ENCODE measurements at places on chromosomes 4 and X.

DNA sequence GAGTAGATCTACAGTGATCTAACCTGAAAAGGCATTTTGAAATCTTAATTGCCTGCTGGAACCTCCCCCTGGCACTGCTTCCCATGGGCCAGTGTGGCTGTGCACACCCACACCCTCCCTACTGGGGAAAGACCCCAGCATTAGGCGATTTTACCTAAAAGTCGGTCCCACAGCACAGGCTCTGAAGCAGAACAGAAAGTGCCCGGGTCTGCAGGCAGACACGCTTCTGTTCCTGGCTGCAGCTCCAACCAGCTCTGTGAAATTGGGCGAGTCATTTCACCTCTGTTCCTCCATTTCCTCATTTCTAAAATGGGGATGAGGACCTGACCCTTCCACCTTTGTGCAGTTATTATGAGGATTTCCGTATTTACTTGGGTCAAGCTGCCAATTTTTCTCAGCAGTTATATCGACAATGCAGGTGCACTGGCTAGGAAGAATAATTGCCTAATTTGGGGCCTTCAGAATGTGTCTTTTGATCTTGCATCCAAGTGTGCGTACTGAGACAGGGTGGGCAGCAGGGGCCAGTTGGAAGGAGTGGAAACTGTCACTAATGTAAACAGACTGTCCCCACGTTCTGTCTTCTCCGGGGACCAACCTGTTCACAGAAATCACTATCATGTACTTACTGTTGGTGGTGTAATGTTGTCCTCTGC lies 7.1 kb downstream of the KLF3 start:
- no peak for DNase-seq

- no peak for DNase-seq
Measured at GRCh38 chrX:71606536-71607216, 11.6 kb downstream of the CXCR3 start.

- DNase-seq = no peak
Measured at GRCh38 chr4:6308899-6309643, 39.4 kb downstream of the WFS1 start.

DNA sequence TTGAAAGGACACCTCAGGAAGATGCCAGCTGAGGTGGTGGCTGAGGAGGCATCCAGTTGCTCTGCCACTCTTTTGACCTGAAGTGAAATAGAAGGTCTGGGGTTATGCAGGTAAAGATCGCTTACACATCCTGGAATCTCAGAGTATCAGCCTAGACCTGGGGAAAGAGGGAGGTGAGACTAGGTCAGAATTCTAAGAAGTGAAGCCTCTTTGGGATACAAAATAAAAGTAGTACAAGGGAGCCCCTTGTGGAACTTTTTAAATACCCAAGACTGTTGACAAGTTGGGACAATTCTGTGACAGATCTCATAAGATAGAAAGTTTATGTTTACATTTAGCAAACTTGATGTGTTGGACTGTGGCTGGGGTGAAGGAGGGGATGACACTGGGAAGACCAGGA lies 263.1 kb downstream of the SPRY1 start:
- no peak for DNase-seq

- DNase-seq = no peak
Measured at GRCh38 chr4:9895333-9895705, 113.9 kb downstream of the DRD5 start.

GRCh38 chr4:144647095-144647561 lies 1.2 kb downstream of the HHIP start:
- no peak for DNase-seq

DNA sequence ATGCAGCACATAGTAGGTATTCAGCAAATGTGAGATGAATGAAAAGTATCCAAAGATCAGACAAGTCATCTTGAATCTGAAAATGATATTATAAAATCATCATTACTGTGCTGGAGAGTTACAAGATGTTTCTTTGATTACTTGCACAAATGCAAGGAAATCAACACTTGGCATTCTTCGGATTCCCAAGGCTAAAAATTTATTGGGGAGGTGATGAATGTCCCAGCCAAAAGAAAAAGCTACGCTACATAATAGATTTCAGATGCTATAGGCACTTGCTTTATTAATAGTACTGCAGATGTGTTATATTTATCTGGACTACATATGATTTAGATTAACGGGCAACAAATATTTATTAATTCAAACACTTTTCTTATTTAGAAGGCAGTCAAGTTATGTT lies 286.7 kb upstream of the TENM3 start:
- no peak for DNase-seq

GRCh38 chrX:119238557-119238956 lies 2.5 kb downstream of the PGRMC1 start:
- DNase-seq = no peak

- no peak for DNase-seq
Measured at GRCh38 chrX:2583194-2584162, 82.7 kb upstream of the DHRSX start.

DNA sequence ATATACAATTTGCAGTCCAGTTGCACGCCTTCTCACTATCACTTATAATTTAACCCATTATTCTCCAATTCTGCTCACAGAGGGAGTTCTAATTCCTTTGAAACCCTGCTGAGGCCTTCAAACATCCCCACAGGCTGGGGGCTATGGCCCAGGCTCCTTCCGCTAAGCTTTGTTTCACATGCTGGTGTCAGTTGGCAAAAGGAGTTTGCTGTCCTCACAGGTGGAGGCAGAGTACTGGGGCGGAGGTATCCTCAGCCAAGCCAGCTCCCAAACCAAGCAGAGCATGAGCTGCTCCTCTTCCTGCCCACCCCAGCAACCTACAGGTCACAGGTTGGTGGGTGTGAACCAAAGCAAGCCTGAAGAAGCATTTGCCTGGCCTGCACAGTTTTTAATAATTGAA lies 21.5 kb downstream of the BTC start:
- no peak for DNase-seq

DNA sequence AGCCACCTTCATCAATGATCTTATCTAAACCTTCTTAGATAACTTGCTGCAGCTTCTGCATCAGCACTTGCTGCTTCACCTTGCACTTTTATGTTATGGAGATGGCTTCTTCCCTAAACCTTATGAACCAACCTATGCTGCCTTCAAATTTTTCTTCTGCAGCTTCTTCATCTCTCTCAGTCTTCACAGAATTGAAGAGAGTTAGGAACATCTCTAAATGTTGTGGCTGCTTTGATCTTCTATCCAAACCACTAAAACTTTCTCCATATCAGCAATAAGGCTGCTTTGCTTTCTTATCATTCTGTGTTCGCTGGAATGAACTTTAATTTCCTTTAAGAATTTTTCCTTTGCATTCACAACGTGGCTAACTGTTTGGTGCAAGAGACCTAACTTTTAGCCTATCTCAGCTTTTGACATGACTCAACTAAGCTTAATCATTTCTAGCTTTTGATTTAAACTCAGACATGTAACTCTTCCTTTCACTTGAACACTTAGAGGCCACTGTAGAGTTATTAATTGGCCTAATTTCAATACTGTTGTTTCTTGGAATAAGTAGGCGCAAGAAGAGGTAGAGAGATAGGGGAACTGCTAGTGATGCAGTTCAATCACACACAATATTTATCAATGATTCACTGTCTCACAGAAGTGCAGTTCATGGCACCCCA lies 36.1 kb upstream of the CORIN start:
- DNase-seq = no peak

- DNase-seq = no peak
Measured at GRCh38 chr4:165524532-165525190, 145.9 kb downstream of the CPE start.

DNA sequence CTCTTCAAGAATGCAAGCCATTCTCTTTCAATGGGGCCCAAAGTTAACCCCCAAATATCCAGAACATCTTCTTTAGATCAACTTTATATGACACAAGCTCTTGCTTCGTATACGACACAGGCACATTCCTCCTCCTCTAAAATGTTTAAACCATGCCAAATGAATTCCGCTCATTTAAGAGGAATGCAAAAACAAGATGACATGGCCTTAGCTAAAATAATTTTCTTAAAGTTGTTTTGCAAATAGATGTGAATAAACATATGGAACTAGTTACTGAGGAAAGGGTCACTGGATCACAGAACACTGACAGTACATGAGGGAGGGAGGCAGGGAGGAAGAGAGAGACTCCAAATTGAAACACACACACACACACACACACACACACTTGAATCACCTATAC lies 97.4 kb downstream of the RASL11B start:
- no peak for DNase-seq

GRCh38 chr4:41949531-41949930 lies 14.3 kb downstream of the TMEM33 start:
- DNase-seq = no peak

DNA sequence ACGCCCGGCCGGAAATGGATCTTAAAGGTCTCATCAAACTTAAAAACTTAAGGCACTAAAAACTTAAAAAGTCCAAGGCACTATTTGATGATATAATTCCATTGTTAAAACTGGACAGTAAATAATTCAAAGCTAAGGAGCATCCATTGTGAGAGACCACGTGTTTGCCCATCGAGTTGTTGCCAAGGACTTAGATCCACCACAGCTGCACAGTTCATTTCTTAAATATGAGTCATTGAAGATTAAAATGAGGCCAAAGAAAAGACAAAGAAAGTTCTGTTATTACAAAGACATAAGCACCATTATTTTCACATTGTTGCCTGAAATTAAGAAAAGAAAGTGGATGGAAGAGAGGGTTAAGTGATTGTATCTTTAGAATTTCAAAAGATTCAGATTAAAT lies 411.5 kb upstream of the FTHL17 start:
- DNase-seq = no peak

DNA sequence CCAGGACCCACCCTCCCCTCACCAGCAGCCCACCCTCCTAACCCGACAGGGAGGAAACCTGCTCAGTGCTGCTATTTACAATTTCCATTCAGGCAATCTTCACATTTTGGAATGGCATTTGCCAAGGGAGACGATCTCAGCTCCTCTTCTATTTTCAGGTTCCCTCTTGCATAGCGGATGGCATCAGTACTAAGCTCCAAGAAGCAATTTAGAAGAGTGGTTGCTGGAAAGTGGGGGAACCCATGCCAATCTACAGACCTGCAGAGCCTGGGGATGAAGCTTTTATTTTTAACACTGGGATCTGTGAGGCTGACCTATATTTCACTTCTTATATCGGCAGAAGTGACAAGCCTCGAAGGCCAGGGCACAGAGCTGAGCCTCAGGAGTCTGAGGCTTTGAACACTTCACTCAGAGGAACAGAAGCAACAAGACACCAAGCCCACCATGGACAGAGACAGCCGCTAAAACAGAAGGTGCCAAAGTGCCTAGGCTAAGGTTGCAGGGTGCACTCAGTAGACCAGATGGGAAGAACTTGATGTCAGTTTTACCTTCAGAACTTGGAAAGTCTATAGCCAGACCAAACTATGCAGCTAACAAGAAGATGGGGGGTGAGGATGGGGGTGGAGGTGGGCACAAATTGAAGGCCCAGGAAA lies 44.0 kb downstream of the SCD5 start:
- no peak for DNase-seq

- no peak for DNase-seq
Measured at GRCh38 chr4:125505621-125506020, 190.9 kb downstream of the FAT4 start.

GRCh38 chrX:21708116-21708515 lies 49.8 kb downstream of the SMPX start:
- DNase-seq = no peak

DNA sequence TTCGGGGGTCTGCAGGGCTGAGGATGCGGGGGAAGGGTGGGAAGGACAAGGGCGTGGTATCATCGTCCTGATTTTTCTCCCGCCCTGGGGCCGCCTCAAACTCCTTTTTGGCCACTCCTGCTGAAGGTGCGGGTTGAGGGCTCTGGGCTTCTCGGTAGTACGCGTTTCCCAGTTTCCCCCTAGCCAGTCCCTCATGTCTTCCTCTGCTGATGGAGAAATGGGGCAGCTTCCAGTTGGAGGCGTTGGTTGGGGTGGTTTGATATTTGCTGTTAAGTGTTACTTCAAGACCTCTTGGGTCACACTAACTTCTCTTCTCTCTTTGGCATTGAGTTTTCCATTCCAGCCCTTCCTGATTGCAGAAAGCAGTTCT lies 482 bp downstream of the GSTCD start:
- no peak for DNase-seq

DNA sequence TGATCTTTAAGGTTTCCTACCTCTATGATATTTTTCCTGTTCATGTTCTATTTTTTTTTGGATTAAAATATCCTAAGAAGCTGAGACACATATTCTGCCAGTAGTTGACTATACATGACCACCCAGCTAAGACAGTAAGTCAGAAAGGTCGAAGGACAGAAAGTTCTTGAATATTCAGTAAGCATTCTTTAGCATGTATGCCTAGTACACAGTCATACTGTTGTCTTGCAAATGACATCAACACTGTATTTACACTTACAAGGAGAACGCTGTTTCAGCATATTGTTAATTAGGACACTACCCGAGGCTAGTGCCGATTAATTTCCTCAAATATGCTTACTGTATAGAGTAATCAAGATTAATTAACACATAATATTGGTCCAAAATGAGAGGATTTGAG lies 300.6 kb downstream of the STIM2 start:
- DNase-seq = no peak

DNA sequence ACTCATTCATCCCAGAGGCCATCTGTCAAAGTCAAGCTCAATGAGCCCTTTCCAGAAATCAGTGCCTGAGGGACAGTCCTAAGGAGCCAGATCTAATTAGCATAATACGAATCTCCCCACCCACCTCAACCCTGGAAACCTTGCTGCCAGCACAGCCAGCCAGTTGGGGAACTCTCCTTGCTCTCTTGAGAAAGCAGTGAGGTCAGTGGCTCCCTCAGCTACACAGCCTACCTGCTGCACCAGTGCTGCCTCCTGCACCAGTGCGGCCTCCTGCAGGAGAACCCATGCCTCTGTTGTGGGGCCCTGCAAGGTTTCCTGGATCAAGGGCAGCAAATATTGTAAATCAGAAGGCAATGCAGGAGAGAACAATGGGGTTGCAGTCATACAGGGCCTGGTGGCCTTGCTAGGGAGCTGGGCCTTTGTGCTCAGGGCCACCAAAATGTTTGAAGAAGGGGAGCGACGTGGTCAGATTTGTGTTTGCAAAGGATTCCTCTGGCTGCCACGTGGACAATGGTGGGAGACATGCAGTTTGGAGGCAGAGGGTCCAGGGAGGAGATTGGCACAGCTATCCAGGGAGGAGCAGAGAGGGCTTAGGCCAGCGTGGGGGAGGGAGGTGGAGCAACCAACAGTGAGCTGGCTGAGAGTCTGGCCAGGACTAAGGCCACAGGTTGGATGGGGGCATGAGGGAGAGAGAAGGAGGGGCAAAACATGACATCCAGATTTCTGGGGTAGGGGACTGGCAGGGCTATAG lies 124.3 kb upstream of the MAMLD1 start:
- DNase-seq = no peak

GRCh38 chrX:111262086-111262485 lies 8.2 kb downstream of the CAPN6 start:
- no peak for DNase-seq

GRCh38 chr4:1516261-1516660 lies 110.0 kb upstream of the NKX1-1 start:
- no peak for DNase-seq

DNA sequence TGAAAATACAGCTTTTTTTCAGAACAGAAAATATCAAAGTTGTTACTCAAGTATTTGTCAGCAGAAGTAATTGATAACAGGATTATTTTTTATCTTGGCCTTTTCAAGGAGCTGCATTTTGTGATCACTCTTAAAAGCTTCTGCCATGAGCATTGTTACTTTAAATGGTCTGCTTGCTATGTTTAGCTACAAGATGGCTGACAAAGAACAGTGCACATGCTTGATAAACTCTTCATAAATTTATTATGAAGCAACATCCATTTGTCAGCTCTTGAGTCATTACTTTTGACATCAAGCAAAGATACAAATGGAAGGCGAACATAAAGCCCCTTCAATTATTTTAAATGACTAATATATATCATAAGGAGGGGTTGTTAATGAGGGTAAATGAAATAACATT lies 205.4 kb upstream of the RPS6KA3 start:
- DNase-seq = no peak

GRCh38 chrX:8607326-8607725 lies 124.6 kb downstream of the ANOS1 start:
- no peak for DNase-seq
